Right cardiac atrium (tissue), 5 donors: ENCODE measurements at places on chromosomes 13 and 19.

DNA sequence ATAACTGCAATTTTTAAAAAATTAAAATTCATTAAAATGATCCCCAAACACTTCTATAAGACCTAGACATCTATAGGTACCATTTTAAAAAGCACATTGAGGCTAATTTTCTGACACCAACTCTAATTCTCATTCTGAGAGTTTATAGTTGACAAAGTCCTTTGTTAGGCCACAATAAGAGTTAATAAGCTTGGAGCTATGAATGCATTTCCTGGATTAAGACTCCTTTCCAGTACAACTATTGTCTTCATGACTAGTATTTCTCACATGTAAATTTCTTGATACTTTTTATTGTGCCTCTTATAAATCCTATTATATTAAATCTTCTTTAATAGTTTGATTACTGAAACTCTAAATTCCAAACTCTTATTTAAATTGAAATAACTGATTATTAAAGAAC, 340.8 kb downstream of the KLF12 start:
- DNase-seq: no peak

GRCh38 chr13:74865656-74866055, 616.3 kb downstream of the TBC1D4 start:
- no peak for DNase-seq

GRCh38 chr13:37453246-37453645, 145.3 kb downstream of the POSTN start:
- DNase-seq: no peak

DNA sequence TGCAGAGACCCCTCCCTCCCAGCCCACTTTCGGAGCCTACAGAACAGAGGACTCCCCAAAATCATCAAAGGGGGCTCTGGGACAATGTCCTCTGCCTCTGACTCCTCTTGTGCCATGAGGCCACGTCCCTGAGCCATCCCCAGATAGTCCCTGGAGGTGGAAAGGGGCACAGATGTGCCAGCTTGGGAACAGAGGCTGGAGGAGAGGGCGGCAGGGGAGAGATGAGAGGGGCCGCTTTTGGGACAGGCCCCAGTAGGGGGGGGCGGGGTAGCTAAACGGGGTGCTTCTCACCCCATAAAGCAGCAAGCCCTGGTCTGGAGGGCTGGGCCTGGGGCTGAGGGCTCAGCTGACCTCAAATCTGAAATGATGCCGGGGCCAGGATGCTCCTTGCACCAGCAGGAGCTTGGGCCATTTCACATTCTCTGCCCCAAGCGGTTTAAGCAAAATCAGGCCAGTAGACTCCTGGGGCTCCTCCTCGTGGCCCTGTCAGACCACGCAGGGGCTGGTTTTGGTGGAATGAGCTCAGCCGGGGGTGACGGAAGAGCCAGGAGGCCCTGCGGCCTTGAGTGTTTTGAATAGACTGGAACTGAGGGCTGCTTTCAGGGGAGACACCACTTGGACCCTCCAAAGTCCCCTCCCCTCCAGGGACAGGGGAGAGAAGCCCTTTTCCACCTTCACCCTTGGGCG, 27.1 kb downstream of the ONECUT3 start:
- DNase-seq: no peak

DNA sequence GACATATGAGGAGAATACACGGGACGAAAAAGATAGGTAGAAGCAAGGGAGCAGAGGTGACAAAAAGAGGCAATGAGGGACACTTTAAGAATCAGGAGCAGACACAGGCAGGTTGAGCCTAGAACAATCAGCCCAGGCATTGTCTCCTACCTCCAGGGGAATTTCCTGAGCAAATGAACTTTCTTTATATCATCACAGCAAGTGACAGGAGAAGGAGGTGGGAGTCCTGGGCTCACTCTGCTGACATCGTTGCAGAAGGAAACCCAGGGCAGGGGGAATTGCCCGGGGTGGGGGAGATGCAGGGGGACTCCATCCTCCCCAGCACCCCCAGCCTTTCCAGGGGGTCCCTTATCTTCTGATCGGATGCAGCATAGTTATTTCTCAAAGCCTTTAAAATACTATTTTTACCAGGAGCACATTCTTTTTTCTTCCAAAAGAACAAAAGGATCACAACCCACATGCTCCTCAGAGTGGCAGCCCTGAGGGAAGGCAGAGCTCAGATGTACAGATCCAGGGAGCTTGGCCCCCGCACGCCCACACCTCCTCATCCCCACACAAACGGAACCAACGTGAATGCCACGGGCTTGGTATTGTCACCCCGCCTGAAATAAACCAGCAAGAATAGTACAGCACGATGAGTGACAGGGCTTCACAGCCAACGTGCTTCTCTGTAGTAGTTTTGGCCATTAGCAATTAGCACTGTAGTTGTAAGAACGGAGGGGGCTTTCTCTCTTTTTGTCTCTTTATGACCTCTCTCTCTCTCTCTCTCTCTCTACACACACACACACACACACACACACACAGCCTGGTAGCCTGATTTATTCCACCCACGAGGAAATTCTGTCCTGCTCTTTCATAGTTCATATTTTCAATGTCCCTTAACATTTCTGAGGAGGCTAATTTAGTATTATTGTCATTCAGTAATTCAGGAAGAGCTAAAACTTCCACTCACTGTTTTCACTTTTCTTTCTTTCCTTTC, 169.5 kb upstream of the UBL3 start:
- DNase-seq: no peak

- DNase-seq: no peak
These were observed 1073.4 kb downstream of the EFNB2 start for GRCh38 chr13:105462098-105462497.

- DNase-seq: no peak
These were observed 1.8 kb downstream of the SLITRK1 start for GRCh38 chr13:83880275-83881139.

- DNase-seq: no peak
These were observed 223.7 kb downstream of the TBC1D4 start for GRCh38 chr13:75258159-75258782.

DNA sequence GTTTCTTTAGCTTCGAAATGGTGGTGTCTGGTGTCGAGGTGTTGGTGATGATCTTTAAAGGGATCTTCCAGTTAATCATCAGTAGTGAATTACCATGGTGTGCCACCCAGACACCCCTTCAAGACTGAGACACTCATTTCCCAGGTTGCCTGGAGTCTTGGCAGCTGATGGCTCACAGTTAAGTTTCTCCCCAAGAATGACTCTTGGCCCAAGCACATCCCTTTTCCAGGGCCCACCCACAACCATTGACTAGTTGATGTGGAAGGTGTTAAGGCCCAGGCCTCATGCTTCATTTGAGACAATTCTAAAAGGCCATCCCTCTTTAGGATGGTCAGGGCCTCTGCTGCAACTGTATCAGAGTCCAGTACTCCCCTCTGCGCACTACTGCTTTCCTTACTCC, 145.5 kb downstream of the FOXO1 start:
- no peak for DNase-seq

GRCh38 chr19:10565028-10565566, 713 bp downstream of the KRI1 start:
- DNase-seq: no peak

DNA sequence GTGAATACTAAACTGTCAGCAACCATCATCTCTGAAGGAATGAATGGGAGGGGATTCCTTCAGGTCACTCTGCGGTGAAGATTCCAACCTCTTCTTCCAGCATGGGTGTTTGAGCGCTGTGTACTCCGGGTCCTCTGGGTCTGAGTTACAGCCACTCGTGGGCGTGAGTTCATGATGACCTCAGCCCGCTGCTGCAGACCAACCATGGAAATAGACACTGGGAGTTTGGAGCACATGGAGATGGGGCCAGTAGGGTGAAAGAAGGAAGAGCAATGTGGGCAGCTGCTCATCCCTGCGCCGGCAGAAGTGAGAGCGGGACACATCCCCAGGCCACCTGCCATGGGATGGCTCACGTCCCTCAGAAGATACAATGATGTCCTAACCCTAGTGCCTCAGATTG, 16.8 kb upstream of the RAB20 start:
- no peak for DNase-seq

DNA sequence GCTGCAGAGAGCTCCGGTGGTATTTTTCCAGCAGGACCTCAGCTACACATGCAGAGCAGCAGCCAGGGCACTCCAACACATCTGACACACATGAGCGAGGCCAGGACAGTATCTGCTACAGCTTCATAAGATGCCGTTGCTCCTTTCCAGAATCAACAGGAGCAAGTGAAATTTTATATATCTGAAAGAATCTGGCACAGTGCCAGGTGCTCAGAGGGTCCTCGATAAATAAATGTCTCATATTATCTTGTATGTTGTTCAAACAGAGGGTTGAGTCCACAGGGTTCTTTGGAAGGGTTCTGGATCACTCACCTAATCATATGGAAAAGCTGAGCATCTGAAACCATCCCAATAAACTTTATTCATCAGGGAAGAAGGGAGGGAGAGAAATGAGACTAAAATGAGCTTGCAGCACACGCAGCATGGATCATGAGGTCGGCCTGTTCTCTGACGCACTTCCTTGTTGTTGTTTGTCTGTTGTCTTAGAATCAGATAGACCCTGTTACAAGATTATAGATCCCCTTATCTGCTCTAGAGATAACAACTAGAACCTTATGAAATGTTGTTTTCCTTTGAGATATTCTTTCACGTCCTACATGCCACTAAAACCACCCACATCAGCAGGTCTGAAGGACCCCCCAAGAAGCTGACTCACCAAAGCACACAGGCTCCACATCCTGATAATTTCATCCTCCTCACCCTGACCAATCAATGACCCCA, 3.2 kb upstream of the METTL21C start:
- no peak for DNase-seq
